ENCODE measurements at places on chromosomes 2 and 18.
A peak's percentile ranks its signal among the peaks of the same experiment; 100 is the strongest.

GRCh38 chr2:172375251-172375650 is 52.1 kb upstream of the ITGA6 start:
- no peak for DNase-seq

- no peak for DNase-seq
Observed at GRCh38 chr18:63083555-63083954, 236.0 kb downstream of the BCL2 start.

DNA sequence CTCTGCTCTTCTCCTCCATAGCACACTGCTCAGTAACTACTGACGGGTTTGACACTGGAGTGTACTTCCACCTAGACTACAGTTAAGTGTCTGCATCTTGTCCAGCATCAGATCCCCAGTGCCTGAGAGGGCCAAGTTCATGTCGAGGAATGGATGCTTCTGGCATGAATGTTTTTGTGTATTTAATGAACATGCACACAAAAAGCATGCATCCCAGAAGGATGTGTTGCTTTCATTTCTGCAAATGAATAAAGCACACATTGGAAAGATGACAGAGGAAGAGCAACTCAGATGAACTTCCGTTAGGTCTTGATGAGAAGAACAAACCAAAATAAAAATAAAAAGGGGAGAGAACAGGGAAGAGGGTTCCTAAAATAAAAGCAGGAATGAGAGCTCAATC is 27.9 kb downstream of the C2orf49 start:
- no peak for DNase-seq

GRCh38 chr2:240297256-240298116 is 138.0 kb upstream of the GPC1 start:
- no peak for DNase-seq

DNA sequence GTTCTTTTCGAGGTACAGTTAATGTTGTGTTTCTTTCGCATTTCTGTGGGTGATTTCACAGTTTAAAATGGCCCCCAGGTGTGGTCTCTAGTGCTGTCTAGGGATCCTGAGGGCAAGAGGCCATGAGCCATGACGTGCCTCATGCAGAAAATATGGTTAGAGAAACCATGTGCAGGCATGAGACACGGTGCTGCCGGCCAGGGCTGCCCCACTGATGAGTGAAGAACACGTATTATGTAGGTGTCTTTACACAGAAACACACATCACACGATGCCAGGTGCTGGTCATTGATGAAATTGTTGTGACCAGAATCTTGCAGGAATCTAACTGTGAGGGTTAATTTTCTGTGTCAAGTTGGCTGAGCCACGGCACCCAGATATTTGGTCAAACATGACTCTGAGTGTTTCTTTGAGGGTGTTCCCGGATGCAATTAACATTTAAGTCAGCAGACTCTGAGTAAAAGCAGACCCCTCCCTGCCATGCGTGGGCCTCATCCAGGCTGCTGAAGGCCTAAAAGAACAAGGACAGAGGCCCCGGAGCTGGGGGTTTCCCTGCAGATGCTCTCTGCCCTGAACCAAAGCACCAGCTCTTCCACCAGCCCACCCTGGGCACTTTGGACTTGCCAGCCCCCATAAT is 463.0 kb upstream of the MYT1L start:
- DNase-seq = no peak

GRCh38 chr18:42264497-42264896 is 309.5 kb downstream of the PIK3C3 start:
- DNase-seq = no peak

DNA sequence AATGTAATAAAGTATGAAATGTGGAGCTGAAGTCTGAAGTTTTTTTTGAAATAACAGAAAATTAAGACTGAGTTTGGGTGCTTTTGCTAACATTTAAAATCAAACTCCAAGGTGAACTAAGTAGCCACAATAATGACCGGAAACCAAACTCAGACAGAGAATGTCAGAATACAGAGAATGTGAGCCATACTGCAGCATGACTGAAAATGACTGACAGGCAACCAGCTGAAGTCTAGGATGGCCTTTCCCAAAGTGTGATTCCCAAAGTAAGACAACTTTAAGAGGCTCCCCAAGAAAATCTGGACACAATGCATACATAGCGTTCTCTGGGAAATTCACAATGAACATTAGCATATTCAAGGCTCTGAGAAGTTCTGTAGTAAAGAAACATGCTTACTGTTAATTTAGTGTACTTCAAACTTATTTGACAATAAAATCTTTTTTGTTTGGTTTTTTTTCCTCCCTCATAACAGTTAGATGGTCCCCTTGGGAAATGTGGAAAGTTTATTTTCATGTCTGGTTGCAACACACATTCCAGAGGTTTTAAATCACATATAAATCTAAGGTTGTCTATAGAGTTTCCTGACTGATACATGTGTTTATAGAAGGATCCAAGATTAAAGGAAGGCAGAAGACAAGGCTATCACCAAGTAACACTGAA is 28.6 kb downstream of the PLA2R1 start:
- no peak for DNase-seq

- DNase-seq = no peak
Observed at GRCh38 chr2:123073956-123074355, 951.1 kb upstream of the CNTNAP5 start.

DNA sequence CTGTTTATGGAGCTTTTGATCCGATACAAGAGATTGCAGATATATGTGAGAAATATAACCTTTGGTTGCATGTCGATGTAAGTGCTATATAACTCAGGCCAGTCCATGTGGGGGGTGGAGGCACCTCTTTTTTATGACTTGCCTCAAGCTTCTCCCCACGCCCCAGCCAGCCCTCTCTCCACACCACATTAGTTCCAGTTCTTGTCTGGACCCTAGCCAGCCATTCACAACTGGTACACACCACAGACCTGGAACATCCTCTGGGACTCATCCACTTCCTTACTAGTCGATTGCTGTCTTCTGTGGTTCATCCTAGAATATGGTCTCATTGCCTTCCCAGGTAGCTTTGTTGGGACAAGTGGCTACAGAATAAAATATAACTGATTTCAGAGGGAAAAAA is 31.0 kb downstream of the GAD1 start:
- no peak for DNase-seq

- DNase-seq = no peak
Observed at GRCh38 chr2:107258531-107259407, 372.8 kb upstream of the ST6GAL2 start.

- no peak for DNase-seq
Observed at GRCh38 chr18:45958730-45959129, 8.4 kb downstream of the EPG5 start.

DNA sequence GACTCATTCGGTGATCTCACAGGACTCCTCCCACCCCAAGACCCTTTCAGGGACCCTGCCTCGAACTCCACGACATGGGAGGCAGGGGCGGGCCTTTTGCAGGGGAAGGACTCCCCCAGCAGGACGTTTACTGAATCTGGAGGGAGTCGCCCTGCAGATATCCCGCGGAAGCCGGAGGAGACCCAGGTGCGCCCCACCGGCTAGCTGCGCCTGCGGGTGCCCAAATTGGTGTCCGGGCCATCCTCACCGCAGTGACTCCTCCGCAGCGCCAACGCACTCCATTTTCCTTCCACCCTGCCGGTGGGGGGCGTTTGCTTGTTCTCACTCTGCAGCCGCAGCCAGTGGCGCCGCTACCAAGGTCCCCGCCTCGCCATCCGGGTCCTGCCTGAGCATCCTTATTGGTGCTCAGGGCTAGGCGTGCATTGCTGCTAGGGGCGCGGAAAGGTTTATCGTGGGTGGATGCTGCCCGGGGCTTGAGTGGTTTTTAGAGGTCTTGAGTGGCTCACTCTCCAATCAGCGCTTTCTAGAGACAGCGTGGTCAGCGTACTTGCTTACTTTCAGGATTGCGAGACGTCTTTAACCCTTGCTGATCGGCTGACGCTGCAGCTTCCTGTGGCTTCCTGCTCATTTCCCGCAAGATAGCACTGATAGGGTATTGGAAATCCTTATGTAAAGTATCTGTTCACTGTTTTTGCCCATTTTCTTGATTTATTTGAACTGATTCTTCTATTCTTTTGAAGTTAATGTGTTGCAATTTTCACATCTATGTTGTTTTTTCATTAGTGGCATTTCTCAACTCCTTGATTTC is 81.4 kb downstream of the BIN1 start:
- peak; percentile 57 for DNase-seq

GRCh38 chr2:112187805-112188596 is 49.8 kb downstream of the FBLN7 start:
- peak; percentile 62 for DNase-seq

GRCh38 chr2:134663451-134664450 is 55.0 kb downstream of the TMEM163 start:
- DNase-seq = no peak

DNA sequence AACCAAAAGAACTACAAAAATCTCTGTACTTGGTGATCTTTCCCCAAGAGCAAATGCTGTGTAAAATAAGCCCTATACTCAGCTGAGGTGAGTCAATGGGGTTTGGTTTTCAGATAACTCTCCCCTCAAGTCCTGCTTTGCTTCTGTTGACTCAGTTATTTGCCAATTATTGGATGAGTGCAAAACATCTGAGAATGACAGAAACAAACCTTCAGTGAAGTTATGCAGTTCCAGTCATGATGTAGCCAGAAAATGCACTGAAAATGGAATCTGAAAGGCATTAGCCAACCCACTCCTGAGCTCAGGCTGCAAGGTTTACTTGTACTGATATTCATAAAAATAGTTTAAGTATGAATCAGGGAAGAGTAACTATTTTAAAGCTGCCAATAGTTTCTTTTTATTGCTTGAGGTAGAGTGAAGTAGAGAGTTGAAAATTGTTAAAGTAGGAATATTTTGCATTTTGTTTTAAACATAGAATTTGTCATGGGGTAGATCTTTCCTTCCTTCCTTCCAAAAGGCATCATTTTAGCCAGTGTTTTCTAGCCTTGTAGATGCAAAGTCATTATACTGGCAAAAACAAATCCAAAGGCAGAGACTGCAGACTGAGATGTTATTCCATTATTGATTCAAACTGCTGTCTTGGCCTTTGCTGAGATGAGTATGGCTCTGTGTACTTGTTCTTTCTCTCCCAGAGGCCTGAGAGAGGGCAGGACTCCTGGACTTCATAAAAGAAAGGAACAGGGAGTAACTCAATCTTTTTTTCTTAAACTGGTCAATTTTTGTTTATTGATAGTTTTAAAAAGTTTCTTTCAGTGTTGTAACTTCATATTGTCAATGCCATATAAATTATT is 215.3 kb downstream of the RND3 start:
- no peak for DNase-seq

DNA sequence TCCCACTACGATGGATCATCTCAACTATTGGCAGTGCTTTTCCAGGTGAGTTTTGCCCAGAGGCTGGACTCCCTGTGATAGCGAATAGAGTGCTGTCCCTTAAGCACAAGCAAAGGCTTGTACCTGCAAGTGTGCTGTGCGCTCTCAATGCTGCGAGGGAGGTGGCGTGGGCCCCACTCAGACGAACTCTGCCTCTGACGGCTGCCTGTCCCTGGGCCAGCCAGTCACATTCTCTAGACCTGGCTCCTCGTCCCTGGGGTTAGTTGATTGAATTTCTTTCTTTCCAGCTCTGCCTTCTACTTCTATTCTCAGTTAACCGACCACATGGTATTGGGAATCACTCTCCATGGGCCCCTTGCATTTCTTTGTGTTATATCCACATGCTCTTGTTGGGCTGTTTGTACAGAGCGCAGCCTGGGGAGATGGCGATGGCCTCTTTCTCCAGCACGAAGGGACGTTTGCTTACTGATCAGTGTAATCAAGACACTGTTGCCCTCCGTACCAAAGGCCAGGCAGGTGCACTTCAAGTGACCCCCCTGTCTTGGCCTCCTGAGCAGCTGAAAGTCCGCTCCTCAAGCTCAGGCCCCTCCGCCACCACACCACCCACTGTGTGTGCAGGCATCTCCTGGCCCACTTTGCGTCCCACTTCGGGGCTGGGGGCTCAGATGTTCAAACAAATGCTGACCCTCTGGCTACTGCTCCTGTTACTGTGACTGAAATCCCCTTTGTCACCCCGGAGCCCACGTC is 151.3 kb downstream of the ZNF236 start:
- no peak for DNase-seq

GRCh38 chr2:62423235-62423634 is 82.8 kb downstream of the TMEM17 start:
- no peak for DNase-seq

GRCh38 chr2:156158808-156159207 is 173.7 kb downstream of the NR4A2 start:
- no peak for DNase-seq

DNA sequence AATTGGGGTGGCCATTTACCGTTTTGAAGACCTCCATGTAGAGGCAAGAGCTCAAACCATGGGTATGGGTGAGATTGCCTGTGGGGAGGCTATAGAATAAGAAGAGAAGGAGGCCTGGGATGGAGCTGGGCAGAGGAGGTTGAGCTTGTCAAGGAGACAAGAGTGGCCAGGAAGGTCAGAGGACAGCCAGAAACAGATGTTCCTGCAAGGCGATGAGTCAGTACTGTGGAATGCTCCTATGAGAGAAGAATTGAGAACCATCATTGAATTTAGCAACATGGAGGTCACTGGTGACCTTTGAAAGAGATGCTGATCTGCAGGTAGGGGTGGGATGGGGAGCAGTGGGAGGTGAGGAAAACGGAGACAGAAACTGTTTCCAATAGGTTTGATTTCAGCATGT is 3.5 kb downstream of the ACSL3 start:
- DNase-seq = no peak

DNA sequence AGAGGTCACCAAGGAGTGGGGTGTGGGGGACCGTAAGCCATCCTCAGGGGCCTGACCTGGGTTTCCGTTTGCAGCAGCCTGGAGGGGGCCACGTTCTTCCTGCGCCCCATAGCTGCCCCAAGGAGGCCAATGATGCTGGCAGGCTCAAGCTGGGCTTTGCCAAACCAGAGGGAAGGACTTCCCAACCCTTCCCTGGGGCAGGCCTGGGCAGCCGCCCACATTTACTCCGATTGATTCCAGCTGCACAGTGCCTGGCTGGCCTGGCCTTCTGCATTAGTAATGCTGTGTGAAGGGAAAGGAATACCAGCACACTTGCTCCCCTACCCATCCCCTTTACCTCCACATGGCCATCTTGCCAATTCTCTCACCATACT is 360.6 kb upstream of the SLC14A2 start:
- DNase-seq = no peak

GRCh38 chr2:2837746-2838547 is 506.9 kb upstream of the MYT1L start:
- DNase-seq = no peak

DNA sequence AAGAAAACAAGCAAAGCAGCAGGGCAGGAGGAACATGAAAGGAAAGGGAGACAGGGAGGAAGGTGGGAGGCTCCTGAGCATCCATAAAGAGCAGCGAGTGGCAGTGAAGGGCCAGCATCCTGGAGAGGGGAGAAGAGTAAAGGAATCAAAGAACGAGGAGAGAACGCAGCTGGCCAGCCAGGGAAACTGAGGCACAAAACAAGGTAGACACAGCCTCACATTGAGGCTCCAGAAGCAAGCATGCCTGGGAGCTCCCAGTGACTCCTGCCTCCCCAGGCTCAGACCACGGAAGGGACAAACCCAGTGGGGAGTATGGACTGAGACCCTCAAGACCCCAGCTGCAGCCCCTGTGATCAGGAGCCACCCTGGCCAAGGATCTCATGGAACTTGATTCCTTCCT is 14.0 kb upstream of the TNS1 start:
- no peak for DNase-seq

All from stimulated activated CD4-positive, alpha-beta T cell treated with anti-CD3 and anti-CD28 coated beads, Interleukin-12 subunit alpha, Interleukin-12 subunit beta, amount 100 ng/mL, for 48 hours (primary cell).